ENCODE measurements at places on chromosomes 2 and 18.
A peak's percentile ranks its signal among the peaks of the same experiment; 100 is the strongest.

DNA sequence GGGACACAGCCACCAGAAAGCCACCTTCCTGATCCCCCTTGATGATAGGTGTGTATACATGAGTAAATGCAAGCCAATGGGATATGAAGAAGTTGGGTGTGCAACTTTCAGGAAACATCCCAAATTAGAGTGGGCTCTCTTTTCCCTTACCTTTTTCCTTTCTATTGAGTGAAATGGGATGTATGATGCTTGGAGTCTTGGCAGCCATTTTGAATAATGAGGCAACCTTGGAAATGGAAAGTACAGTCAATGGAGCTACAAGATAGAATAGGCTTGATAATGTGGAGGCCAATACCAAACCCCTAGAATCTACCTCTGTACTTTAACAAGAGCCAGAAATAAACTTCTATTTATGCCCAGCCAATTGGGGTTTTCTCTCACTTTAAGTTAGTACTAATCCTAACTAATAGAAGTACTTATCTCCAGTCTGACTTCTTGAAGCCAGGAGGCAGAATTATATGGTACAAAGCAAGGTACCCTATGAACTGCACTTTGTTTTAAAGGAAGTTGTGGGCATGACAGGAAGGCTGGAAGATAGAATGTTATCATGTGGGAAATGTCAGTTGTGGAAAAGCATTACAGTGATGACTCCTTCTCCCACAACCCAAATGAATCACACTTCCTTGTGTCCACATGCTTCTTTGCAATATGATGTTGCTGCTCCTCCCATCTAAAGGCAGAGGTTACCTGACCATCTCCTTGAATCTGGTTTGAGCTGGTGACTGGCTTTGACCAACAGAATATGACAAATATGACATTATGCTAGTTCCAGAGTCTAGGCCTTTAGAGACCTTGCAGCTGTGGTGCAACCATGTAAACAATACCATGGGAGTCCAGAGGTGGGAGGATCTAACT lies 12.9 kb upstream of the NABP1 start:
- DNase-seq = no peak

DNA sequence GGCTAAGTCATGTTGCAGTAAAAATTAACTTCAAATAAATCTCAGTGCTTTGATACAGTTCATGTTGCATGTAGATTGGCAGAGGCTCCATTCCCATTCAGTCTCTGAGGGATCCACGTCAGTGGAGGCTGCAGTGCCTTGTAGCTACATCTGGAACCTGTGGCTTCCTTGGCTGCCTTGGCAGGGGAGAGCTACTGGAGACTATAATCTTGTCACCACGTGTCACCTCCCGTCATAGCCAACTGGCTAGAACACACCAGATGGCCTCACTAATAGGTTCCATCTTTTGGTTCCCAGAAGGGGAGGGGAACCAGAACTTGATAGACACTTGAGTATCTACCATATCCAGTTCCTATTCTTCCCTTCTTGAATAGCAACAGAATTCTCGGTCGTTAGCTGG lies 28.4 kb downstream of the E2F6 start:
- no peak for DNase-seq

DNA sequence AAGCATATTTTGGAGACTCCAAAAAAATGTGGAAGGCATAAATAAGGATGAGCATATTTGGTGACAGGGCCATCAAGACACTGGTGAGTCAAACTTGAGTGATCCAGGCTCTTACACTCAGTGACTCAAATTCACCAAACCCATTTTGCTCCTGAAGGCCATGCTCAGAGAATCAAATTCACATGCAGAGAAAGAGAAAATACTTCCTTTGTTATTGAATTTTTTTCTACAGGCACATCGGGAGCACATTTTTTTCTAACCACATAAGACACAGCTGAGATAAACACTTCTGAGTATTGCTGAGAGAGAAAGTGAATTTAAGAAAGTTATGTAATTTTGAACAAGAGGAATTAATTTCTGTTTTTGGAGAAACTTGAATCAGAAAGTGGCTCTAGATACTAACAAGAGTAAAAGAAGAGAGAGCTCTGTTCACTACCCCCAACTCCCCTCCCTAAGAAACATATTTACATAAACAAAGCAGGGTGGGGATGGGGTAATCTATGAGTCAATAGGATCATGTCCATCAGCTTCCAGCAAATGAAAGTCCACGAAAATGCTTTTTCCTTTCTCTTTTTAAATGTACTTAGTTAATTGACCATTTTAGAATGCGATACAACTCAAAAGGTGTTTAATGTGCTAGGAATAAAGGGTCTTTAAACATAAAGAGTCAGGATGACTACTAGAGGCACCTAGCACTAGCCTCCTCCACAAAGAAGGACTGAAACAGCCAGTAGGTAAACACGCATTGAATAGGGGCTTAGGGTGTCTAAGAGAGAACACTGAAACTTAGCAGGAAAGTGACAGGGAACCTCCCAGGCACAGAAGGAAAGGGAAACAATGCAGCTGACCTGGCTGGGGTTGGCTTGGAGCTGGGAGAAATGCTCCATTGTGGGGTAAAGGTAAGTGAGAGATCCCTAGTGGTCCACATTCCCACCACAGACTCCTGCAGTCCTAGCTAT lies 152.3 kb downstream of the KCNE4 start:
- no peak for DNase-seq

DNA sequence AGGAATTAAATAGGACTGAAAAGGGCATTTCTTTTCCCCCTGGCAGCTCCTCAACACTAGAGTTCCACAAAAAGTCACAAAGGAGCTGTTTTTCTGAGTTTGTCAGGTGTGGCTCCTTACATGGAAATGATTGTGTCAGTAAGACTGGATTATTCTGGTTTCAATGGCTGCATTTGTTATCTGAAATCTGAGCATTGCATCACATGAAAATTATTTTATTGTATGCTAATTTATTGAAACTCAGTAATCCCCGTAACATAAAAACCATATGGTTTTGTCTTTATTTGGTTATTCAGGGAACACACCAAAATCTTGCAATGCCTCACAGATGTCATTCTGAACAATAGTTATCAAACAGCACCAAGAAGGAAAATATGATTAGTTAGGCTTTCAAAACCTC lies 439.7 kb upstream of the TNP1 start:
- no peak for DNase-seq

DNA sequence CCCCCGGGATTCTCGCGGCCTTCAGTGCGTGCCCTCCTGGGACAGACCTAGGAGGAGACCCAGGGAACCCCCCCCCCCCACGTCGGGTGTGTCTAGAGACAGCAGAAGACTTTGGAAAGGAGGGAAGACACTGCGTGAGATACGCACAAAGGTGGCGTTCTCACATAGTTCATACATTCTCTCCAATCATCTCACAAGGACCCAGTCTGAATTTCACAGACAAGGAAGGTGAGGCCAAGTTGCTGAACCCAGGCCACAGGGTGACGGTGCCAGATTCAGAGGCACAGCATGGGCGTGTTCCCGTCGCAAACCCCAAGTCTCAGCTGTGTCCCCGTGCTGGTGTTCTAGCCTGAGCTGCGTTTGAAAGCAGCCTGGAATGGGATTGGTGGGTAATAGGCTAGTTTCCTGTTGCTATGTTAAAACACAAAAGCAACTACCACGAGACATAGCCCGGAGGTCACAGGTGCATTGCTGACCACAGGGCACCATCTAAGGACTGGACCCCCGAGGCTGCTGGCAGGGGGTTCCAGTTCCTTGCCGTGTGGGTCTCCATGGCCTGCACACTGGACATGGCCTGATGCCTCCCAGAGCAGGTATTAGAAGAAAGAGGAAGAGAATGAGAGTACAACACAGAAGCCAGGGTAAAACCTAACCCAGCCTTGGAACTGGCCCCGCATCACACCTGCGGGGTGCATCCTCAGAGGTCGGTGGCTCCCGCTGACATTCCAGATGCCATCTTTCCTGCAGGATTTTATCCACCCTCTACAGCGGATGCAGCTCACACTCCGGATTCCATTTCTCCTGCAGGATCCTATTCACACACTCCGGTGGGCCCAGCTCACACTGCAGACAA lies 1.1 kb upstream of the PXDN start:
- no peak for DNase-seq

- DNase-seq = no peak
These were observed 156.2 kb downstream of the SH3RF3 start for GRCh38 chr2:109285244-109285651.

DNA sequence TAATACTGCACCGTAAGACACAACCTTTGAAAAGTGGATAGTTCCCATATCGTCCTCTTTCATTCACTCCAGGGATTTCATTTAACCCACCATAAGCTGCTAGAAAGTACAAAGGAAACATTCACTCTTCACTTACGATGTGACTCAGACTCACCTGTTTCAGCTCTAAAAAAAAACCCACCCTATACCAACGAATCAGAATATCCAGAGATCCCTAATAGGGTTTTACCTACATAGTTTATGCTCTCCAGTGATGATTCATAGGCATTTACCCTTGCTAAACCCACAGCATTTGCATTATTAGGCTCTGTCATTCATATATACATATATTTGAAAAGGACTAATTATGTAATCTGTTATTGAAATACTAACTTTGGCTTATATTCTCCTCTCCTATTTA lies 60.2 kb downstream of the PRPF40A start:
- DNase-seq = no peak

DNA sequence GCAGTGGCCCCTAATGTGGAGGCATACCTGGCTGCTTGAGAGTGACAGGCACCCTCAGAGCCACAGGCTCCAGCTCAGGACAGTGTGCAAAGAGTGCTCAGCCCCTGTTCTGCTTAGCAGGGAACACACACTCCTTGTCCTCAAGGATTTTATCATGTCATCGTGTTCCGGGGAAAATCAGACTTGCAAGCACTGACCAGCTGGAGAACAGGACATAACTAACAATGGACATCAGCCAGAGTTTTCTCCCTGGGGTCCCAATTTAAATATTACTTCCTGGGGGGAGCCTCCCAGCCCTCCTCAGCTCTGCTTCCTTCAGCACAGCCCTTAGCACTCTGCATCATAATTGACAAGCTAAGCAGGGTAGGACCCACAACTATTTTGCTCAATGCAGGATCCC lies 175.4 kb upstream of the ACAA2 start:
- DNase-seq = no peak

DNA sequence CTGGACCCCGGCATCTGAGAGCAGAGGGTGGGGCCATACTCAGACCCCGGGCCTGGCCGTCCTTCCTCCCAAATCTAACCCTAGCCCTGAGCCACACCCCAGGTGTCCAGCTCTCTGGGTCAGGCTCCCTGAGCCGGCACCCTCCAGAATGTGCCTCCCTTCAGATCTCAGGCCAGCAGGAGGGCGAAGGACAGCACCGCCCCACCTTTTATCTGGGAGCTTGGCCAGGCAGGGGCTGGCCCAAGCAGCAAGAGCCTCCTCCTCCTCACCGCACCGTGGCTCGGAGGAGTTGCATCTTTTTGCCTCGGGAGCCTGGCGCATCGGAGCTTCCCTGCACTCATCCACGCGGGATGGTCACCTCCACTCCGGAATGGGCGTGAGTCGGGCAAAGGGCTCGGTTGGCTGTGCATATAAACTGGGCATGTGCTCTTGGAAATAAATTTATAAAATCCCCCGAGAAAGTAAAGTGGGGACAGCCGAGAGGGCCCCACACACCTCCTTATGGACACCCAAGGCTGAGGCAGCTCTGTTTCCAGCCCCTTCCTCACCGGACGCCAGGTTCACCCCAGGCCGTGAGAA lies 69.1 kb upstream of the CTDP1 start:
- no peak for DNase-seq

DNA sequence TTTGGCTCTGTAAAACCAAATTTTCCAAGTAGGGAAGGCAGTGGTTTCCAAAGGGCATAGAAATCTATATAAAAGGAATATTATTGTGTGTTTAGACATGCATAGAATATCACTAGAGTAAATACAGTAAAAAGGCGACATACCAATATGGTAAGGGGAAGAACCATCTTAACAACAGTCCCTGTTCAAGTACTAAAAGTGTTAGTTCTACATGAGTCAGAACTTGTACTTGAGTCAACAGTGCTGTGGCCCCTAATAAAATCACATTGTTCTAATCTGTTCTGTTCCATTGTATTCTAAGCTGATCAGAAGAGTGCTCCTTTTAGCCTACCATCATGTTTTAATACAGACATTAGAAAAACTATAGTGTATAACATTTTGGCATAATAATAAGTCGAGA lies 36.1 kb upstream of the TNFRSF11A start:
- no peak for DNase-seq

- no peak for DNase-seq
These were observed 1.8 kb downstream of the ORC2 start for GRCh38 chr2:200961674-200962073.

- DNase-seq = no peak
These were observed 168.6 kb upstream of the ATP5MC3 start for GRCh38 chr2:175350105-175350504.

DNA sequence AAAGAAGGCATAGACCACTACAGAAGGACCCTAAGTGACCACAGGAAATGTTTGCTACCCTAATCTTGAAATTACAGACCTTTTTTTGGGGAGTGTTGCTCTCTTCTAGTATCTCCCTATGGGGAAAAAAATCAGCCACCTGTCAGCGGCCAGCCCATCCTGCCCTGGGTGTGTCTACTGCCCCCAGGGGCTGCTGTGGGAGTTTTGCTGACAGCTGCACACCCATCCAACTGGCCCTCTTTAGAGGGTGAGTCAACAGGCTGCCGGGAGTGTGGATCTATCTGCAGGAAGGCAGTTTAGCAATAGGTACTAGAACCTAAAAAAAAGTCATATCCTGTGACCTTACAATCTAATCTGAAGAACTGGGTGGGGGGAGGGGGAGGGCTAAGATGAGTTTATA lies 796 bp upstream of the DYSF start:
- no peak for DNase-seq

- DNase-seq = no peak
These were observed 32.9 kb downstream of the ROCK2 start for GRCh38 chr2:11311543-11311942.

DNA sequence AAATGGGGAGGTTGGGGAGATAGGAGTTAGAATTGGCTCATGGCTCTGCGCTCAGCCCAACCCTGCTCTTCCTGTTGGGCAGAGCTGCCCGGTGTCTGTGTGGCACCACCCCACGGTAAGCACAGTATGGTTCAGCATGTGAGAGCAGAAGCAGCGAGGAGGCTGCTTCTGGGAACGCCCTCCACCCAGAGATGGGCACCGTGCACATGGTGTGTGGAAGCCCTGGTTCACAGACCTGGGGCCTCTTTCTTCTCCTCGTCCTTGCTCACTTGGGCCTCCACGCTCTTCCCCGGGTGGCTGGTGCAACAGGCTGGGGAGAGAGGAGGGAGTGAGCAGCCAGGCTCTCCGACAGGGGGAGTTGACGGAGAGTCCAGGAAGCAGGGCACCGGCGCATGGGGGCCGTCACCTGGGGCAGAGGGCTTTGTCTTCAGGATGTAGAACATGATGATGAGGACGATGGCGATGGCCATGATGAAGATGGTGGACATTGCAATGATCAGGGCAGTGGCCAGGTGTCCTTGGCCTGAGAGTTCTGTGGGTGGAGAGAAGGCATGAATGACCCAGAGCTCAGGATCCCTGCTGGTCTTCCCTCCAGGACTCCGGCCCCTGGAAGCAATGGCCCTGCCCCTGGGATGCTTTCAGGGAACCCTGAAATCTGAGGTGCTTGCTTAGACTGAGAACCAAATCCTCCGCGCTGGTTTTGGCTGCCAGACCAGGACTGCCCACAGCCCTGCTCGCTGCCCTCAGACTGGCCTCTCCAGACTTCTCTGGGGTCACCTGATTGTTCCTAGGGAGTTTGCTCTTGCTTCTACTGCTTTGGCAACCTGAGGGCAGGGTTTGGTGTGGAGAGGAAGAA lies 78.3 kb downstream of the EDAR start:
- DNase-seq = no peak

- DNase-seq = no peak
These were observed 49.2 kb downstream of the XDH start for GRCh38 chr2:31365348-31365747.

GRCh38 chr2:49973917-49974368 lies 819.6 kb upstream of the FSHR start:
- DNase-seq = peak; percentile 37
